NCI-H526 (cell line): ENCODE measurements at places on chromosomes 7 and 10.
A peak's percentile ranks its signal among the peaks of the same experiment; 100 is the strongest.

GRCh38 chr7:42319631-42320030 is 82.6 kb upstream of the GLI3 start:
- DNase-seq: no peak

DNA sequence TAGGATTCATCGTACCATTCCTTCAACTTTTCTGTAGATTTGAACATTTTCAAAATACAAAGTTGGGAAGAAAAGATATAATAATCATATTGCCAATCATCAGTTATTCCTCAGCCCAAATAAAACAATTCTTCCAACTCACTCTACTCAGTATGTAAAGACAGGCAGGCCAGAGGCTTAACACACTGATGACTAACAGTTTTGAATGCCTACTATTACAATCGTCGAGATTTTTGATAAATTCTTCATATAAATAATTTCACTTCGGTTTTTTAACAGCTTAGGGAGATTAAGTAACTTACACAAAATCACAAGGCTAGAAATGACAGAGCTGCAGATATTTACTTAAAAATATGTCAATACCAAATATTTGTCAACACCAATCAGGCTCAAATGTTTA is 17.6 kb downstream of the CYTH3 start:
- no peak for DNase-seq

- no peak for DNase-seq
These were observed 65.4 kb upstream of the KIF5B start for GRCh38 chr10:32121648-32122047.

DNA sequence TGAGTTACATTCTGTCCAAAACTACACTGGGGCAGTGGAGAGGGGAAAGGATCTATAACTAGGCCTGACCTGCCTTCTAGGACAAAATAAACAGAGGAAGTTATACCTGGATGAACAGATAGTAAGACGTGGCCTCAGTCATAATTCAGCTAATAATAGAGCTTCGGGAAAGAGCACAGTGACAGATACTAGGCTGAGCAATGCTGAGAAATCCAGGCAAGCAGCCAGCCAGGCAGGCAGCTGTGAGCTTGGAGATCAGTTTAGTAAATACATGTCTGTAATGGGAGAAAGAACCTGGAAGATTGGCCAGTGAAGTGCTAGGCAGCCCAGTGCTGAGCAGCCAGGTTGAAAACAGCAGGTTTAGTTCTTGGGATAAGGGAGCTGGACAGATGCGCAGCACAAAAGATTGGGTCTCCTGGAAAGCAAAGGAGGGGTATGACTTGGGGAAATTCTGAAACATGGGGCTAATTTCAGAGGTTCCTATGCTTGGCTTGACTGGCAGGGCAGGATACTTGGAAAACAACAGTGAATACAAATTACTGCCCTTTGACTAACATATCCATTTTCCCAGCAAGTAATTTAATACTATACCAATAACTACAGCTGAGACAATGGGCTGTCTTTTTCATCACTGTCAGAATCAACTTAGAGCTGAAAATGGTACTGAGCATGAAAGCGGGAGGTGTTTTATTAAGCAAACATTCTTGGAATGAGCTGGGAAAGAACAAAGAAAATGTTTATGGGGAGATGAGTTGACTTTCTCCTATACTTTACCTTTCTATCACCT is 140.8 kb downstream of the DGKB start:
- DNase-seq: peak; percentile 14

DNA sequence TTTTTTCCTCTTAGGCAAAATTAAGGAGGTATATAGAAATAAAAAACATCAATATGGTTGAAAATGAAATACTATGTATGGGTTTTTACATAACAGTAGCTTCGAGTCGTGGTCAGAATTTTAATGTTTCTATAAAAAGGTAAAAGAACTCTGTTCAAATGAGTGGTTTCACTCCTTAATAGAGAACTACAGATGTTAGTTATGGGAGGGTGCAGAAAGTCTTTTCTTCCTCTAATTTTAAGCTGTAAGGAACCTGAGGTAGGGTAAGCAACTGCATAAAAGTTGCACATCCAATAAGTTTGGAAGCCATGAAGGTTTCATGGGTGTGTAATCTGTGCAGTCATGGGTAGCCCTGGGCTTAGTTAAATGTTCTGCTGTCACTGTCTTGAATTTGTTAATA is 141.3 kb downstream of the SUGCT start:
- DNase-seq: no peak

GRCh38 chr10:6011558-6011957 is 34.2 kb upstream of the IL15RA start:
- no peak for DNase-seq

- DNase-seq: no peak
These were observed 839.7 kb downstream of the CNTNAP2 start for GRCh38 chr7:146956321-146956720.

DNA sequence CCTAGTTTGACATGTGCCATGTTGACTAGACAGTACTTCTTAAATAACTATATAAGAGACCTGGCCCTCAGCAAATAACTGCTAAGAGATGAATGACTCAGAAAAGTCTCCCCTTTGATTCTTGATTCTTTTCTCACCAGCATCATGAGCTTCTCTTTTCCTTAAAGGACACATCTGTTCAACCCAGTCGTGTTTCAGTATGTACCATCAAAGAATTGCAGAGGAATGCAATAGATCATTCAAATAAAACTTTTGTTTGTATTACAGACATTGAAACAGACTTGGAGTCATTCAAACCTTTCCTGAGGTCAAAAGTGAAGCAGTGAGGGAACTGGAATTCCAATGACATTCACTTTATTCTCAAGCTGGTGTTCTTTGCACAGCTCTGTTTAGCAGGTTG is 598.3 kb upstream of the GHITM start:
- DNase-seq: no peak

DNA sequence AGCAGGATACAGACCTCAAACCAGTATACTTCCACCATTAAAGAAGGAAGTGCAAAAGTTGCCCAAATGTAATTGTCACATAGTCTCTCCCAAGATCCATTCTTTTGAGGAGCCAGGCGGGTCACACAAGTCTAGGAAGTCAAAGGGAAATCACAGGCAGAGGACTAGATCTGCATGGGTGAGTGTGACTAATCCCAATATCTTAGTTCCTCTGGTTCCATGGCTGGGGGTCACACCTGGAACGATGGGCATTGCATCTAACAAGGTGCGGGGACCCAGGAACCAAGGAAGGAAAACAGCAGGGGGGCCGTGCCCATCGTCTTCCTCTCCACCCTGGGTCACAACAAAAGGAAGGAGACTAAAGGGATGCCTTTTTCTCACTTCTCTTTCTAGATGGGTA is 1138.8 kb downstream of the XPNPEP1 start:
- DNase-seq: no peak

DNA sequence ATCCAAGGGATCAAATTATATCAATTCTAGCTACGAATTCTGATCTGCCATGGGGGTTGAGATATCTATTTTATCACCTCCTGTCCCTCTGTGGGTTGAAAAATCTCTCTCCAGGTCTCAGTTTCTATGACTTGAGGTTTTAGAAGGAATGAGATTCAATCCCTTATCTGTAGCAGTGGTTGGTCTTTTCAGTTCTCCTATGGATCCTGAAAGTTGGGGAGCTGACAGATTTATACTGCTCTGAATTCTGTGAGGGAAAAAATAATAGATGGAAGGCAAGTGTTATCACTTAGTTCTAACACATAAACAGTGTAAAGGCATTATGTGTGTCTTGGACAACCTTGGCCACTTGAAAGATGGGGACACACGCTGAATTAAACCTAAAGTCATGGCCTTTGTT is 15.8 kb upstream of the FBXW4 start:
- DNase-seq: no peak
